ENCODE measurements at places on chromosomes 6 and 20. TPM values are rescaled to one million over a fixed set of nuclear protein-coding genes. Genes with fewer than 3 reads are reported as not detected.

COL21A1 gene
- total RNA-seq = 1.2 TPM

B3GAT2 gene
- total RNA-seq = 0.05 TPM

PGM3 gene
- 38.2 TPM for total RNA-seq

TBXT gene
- not detected for total RNA-seq

MAK gene
- 0.18 TPM for total RNA-seq

SLC35F1 gene
- total RNA-seq = 1.2 TPM

SEL1L2 gene
- total RNA-seq = not detected

TREML2 gene
- not detected for total RNA-seq

ADGRF1 gene
- not detected for total RNA-seq
